Naive thymus-derived CD4-positive, alpha-beta T cell (primary cell): ENCODE measurements at places on chromosomes 13 and 19. TPM values are rescaled to one million over a fixed set of nuclear protein-coding genes. Genes with fewer than 3 reads are reported as not detected.

DNA sequence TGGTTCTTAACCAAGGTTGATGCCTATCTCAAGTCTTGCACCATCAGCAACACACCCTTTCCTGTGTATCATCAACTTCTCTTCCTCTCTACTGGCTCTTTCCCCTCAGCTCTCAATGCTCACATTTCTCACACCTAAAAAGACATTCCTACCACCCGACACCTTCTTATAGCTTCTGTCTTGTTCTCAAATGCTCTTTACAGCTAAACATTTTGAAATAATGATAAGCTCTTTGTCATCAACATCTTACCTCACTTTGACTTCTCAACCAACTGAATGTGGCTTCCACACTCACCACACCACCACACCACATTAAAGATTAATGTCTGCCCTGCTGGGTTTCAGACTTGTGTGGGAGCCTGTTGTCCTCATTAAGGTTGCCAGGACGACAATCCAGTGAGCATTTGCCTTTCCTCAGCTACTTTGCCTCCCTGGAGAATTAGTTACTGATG, 67.8 kb downstream of the RXFP2 start:
- H3K4me3 ChIP-seq: no peak overlapping the region
- H3K36me3 ChIP-seq: no peaks in the 10 kb centered on the region
- no peak overlapping the region for H3K27ac ChIP-seq

GRCh38 chr19:53034948-53035675, 9.4 kb upstream of the ERVV-2 start:
- H3K4me1 ChIP-seq: no peaks in the 10 kb centered on the region
- DNase-seq: no peak
- H3K4me3 ChIP-seq: no peak overlapping the region
- no peak overlapping the region for H3K27ac ChIP-seq
- H3K27me3 ChIP-seq: no peaks in the 10 kb centered on the region

- peaks cover 50% of the 10 kb centered on the region for H3K36me3 ChIP-seq
- H3K27ac ChIP-seq: no peak overlapping the region
- DNase-seq: no peak
- H3K4me3 ChIP-seq: no peak overlapping the region
These were observed 11.9 kb downstream of the CAPS start for GRCh38 chr19:5925830-5926427.

DNA sequence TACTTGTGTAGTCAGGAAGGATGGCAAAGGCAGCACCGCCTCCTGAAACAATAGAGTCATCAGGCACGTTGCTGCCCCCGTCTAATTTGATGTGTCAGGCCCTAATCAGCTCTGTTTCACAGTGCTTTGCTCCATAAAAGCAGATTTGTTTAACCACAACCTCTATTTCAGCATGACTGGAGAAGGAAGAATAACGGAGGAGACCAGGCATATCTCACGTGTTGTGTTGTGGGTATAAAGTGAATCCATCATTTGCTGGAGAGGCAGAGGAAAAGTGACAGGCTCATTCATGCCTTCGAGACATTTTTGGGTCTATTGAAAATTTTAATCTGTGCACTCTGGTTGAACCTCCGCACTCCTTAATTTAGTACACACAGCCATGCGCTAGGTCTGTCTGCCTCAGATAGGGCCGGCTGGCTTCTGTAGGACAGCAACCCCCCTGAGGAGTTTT, 940.4 kb upstream of the SLC10A2 start:
- H3K4me3 ChIP-seq: no peak overlapping the region
- H3K36me3 ChIP-seq: no peaks in the 10 kb centered on the region
- no peaks in the 10 kb centered on the region for H3K4me1 ChIP-seq

DNA sequence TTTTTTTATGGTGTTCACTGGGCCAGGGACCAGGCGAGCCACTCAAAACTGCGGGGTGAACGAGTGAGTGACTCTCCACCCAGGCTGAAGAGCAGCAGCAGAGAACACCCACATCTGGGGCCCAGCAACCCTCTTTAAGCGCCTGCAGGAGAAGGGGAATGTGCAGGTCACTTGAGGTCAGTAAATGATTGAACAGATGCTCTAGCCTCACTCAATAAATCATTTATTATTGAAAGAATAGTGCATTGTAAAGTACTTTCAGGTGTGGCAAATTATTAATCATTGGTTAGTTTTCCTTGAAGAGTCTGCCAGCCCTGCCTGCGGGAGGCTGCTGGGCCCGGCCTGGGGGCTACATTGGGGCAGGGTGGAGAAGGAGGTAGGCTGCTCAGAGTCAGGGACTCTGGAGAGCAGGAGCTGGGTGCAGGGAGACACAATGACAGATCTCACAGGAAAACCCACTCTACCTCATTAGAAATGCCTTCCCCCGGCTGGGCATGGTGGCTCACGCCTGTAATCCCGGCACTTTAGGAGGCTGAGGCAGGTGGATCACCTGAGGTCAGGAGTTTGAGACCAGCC, 42.5 kb downstream of the ABCC4 start:
- DNase-seq: no peak
- no peak overlapping the region for H3K27ac ChIP-seq
- H3K36me3 ChIP-seq: no peaks in the 10 kb centered on the region
- no peaks in the 10 kb centered on the region for H3K27me3 ChIP-seq

- no peak for DNase-seq
- peak overlapping the region; percentile 56 for H3K27ac ChIP-seq
- H3K4me3 ChIP-seq: peak overlapping the region; percentile 50
- peaks cover 6% of the 10 kb centered on the region for H3K4me1 ChIP-seq
- no peaks in the 10 kb centered on the region for H3K27me3 ChIP-seq
These were observed 30.8 kb upstream of the RFC3 start for GRCh38 chr13:33787051-33787591.

GRCh38 chr19:16023146-16023915, 53.0 kb upstream of the TPM4 start:
- H3K27me3 ChIP-seq: no peaks in the 10 kb centered on the region
- no peaks in the 10 kb centered on the region for H3K4me1 ChIP-seq
- no peak overlapping the region for H3K4me3 ChIP-seq
- H3K27ac ChIP-seq: no peak overlapping the region
- no peak for DNase-seq

DNA sequence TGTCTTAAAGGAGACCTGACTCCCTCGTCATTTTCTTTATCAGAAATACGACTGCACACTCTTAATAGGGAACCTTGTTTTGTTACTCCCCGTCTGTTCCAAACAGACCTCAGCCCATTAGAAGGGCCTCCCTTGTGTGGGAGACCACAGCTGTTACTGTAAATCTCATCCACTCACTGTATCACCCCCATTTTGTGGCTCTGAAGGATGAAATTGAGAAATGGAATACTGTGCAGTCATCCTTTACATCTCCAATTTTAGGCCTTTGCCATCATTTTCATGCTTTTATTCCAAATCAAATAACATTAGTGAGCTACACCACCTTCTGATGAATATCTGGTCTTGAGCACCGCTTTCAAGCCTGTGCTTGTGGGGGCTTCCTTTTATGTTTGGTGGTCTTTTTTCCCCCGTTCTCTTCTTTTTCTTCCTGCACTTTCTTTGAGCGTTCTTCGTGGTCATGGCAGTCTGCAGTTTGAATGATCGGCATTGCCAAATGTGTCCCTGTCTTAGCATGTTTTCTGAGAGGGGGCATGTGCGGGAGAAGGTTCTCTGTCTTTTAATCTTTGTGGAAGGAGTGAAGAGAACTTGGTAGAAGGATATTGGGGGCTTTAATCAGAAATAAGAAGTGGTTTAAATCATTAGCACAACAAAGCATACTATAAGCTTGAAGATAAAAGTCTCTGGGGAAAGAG, 65.8 kb downstream of the GGACT start:
- H3K27ac ChIP-seq: no peak overlapping the region
- no peak overlapping the region for H3K4me3 ChIP-seq
- no peaks in the 10 kb centered on the region for H3K36me3 ChIP-seq
- H3K4me1 ChIP-seq: peaks cover 3% of the 10 kb centered on the region
- no peak for DNase-seq

- no peaks in the 10 kb centered on the region for H3K27me3 ChIP-seq
- no peak overlapping the region for H3K4me3 ChIP-seq
- no peaks in the 10 kb centered on the region for H3K36me3 ChIP-seq
- H3K4me1 ChIP-seq: no peaks in the 10 kb centered on the region
- no peak for DNase-seq
- no peak overlapping the region for H3K27ac ChIP-seq
These were observed 358.1 kb downstream of the ENOX1 start for GRCh38 chr13:43428545-43429296.

- H3K27ac ChIP-seq: no peak overlapping the region
- H3K36me3 ChIP-seq: no peaks in the 10 kb centered on the region
These were observed 723.9 kb downstream of the GPC5 start for GRCh38 chr13:92122186-92122853.

- no peaks in the 10 kb centered on the region for H3K27me3 ChIP-seq
- H3K4me1 ChIP-seq: no peaks in the 10 kb centered on the region
- DNase-seq: no peak
- H3K36me3 ChIP-seq: no peaks in the 10 kb centered on the region
These were observed 12.8 kb downstream of the C3 start for GRCh38 chr19:6707658-6708018.

DNA sequence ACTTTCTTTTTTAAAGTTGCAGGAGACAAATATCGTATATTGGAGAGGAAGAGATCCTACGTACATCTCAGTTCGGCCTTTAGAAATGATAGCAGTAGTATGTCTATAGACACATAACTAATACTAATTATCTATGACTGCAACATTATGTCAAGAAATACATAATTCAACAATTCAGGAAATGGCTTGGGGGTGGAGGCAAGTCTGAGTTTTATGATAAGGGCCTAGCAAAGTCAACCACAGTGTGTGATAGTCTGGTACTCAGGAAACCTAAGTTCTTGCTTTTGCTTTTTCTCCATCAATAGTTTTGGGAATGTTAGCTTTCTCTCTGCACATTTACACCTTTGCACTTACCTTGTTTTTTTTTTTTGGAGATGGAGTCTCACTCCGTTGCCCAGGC, 27.5 kb upstream of the OBI1 start:
- no peaks in the 10 kb centered on the region for H3K27me3 ChIP-seq
- no peak overlapping the region for H3K27ac ChIP-seq
- DNase-seq: no peak
- no peaks in the 10 kb centered on the region for H3K4me1 ChIP-seq

DNA sequence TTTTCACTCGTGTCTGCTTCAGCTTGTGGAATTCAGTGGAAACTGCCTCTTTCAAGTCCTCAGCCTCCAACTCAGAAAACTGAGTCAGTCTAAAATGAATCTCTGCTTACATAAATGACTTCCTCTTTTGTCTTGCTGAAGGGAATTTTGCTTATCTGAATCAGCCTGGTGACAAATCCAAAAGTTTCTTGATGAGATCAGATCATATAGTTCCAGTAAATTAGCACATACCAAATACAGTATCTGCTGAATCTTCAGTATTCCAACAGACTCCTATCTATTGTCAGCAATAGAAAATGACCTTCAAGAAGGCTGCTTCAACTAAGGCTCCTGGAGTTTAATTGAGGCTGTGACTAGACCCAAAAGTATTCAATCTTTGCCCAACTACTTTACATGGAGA, 290.0 kb downstream of the MZT1 start:
- DNase-seq: no peak
- H3K27ac ChIP-seq: no peak overlapping the region
- no peaks in the 10 kb centered on the region for H3K36me3 ChIP-seq
- no peaks in the 10 kb centered on the region for H3K4me1 ChIP-seq
- no peak overlapping the region for H3K4me3 ChIP-seq

DNA sequence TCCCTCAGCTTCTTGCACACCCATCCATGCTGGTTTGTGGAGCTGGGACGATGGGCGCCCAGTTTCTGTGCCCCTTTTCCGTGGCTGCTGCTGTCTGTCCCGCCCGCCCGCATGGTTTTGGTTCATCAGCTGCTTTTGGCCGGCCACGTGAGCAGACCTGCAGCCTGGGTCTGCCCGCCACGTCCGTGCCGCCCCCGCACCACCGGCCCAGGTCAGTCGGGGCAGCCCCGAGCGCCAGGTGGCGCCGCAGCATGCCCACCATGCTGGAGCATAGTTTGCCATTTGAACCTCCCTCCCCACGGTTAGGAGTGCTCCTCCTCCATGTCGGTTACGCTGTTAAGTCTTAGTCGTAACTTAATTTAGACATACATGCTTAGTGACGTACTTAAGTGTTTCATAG, 15.3 kb upstream of the RPS15 start:
- no peaks in the 10 kb centered on the region for H3K4me1 ChIP-seq
- no peak overlapping the region for H3K27ac ChIP-seq
- H3K36me3 ChIP-seq: peaks cover 97% of the 10 kb centered on the region
- no peak for DNase-seq
- H3K4me3 ChIP-seq: no peak overlapping the region

DNA sequence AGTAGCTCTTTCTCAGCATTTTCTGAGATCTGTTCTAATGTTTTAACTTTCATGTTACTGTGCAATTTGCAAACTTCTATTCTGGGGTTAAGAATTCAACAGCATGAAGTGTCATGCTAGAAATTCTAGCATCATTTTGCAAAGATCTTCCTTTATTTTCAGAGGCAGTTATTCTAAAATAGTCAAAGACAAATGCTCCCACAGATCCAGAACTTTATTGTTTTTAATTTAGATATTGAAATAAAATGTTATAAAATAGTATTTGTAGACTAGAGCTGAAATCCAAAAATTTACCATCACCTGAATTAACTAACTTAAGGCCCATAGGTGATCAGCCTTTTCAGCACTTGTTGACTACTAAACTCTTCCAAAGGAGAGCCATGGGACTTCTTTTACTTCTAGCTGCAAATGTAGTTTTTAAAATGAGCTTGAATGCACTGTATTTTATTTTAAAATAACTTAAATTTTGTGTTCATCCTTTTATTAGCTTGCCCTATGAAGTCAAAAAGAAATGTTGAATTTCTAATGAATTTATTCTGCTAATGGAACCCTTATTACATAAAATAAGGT, 3.2 kb downstream of the MAB21L1 start:
- no peak overlapping the region for H3K4me3 ChIP-seq
- H3K27ac ChIP-seq: no peak overlapping the region

DNA sequence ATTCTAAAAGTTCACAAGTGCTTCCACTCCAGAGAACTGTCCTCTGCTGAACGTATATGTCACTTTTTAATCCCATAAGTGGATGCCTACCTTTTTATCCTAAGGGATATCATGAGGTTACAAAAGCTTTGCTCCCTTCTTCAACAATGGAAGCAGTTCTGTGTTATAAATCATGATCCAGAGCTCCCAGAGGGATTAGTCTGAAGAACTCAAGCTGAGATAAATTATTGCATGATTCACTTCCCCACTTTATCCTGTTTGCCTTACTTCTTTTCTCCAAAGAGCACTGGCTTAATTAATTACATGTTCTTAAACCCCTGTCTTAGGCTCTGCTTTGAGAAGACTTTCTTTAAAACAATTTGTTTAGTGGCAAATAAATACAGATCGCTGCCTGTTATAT, 246.7 kb downstream of the PCDH17 start:
- no peaks in the 10 kb centered on the region for H3K27me3 ChIP-seq
- DNase-seq: no peak
- no peaks in the 10 kb centered on the region for H3K4me1 ChIP-seq
- no peaks in the 10 kb centered on the region for H3K36me3 ChIP-seq
- no peak overlapping the region for H3K27ac ChIP-seq
- H3K4me3 ChIP-seq: no peak overlapping the region

HOOK2 gene
- 4.0 TPM for polyA plus RNA-seq

ZNF880 gene
- 43.9 TPM for polyA plus RNA-seq

PRX gene
- 0.14 TPM for polyA plus RNA-seq

ENOX1 gene
- not detected for polyA plus RNA-seq
